MG63 (cell line): ENCODE measurements at places on chromosomes 11 and 22.

- no peak for DNase-seq
Measured at GRCh38 chr11:8794677-8795103, 112.1 kb downstream of the RPL27A start.

- no peak for DNase-seq
Measured at GRCh38 chr11:82753921-82754320, 20.3 kb upstream of the FAM181B start.

DNA sequence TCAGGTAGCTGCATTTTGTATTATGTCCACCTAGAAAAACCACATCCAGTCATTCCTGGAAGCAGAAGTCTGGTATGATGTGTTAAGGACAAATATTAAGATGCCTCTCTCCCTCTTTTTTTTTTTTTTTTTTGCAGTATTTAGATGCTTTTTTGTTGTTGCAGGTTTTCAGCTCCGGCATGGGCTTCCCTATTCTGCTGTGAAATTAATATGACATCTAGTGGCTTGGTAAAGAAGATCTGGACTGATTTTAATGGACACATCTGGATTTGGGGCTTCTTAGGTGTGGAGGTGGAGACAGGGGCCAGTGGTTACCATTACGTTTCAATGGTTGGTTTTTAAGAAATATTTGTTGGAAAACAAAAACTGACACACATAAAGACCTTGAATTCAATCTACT lies 47.5 kb upstream of the RASSF10 start:
- DNase-seq, result no peak

DNA sequence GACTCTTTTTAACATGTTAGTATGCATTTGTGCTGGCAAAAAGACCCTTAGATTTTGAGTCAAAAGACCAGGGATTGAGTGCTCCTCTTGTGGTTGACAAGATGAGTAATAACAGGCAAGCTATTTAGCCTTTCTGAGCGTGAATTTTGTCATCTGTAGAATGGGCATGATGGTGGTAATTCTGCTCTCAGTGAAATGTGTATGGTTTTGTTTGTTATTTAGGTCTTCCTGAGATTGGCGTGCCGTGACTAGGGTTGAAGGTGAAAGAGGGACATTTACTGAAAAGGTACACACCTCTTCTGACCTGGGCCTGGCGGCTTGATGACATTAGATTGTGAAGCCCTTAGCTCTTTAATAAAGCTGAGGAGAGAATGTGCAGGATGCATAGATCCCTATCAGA lies 8.4 kb upstream of the CEP295 start:
- no peak for DNase-seq
